Endothelial cell (in vitro differentiated cells): ENCODE measurements at places on chromosomes 11 and 22. TPM values are rescaled to one million over a fixed set of nuclear protein-coding genes. Genes with fewer than 3 reads are reported as not detected.

C22orf23 gene
- total RNA-seq = 0.54 TPM

SCGB1A1 gene
- 0.72 TPM for total RNA-seq

TAGLN gene
- total RNA-seq = 25.4 TPM

OR9Q1 gene
- total RNA-seq = not detected

CARD16 gene
- not detected for total RNA-seq

OR51B4 gene
- 0.49 TPM for total RNA-seq

OR52N4 gene
- not detected for total RNA-seq

RBM14 gene
- total RNA-seq = 84.2 TPM

GUCY1A2 gene
- total RNA-seq = 0.10 TPM

CELSR1 gene
- 7.7 TPM for total RNA-seq

CNTF gene
- total RNA-seq = 1.6 TPM

ANGPTL5 gene
- not detected for total RNA-seq

RBMXL2 gene
- not detected for total RNA-seq

MS4A3 gene
- total RNA-seq = 1.4 TPM

MRPL49 gene
- 40.2 TPM for total RNA-seq

RIMBP3B gene
- total RNA-seq = 0.51 TPM

SHANK3 gene
- 223 TPM for total RNA-seq

GP1BB gene
- not detected for total RNA-seq

PRDX5 gene
- 264 TPM for total RNA-seq

PDE2A gene
- 65.9 TPM for total RNA-seq

BACE1-AS gene
- 10.2 TPM for total RNA-seq
